ENCODE measurements at places on chromosomes 5 and 9.
A peak's percentile ranks its signal among the peaks of the same experiment; 100 is the strongest.

DNA sequence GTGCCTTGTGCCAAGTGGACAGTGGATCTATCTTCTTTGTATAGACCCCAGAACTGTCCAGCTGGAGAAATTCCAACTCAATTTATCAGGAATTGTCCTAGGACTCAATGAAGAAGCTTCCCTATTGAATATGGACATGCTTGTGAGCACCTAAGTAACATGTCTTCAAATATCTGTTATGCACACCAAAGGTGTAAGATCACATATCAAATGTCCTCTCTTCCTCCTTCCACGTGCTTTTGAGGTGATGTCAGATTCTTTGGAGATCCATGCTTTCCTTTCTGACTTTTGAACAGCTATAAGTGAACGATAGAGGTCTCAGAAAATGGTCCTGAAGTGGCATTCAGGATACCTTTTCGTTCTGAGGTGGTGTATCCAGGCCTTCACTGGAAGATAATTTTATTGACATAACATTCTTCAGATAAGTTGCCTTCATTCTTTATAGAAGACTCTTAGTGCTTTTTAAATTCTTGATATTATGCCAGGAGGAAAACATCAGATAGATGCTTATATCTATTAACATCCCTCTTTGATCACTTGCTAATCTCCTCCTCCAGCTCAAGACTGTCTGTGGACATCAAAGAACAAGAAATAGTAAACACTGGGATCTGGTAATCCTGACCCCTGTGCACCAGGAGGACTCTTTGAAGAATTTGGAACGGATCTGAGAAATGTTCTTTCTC lies 246.4 kb downstream of the SMARCA2 start:
- DNase-seq = no peak

GRCh38 chr9:36316611-36317317 lies 58.5 kb upstream of the GNE start:
- no peak for DNase-seq

DNA sequence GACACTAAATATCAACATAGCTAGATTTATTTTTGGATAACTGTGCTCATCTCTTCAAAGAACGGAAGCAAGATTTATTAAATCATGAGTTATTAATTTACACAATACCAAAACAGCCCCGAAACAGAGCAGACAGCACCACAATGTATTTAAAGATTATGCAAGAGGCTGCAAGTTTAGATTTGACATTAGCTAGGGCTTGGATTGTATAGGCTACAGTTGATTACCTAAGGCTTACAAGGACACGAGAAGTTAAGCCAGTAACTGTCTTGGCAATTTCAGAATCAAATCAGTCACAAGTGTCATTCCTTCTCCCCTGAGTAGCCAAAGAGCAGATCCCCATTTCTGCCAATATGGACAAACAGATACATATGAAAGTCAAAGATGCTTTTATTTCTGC lies 152.6 kb downstream of the MED27 start:
- DNase-seq = no peak

DNA sequence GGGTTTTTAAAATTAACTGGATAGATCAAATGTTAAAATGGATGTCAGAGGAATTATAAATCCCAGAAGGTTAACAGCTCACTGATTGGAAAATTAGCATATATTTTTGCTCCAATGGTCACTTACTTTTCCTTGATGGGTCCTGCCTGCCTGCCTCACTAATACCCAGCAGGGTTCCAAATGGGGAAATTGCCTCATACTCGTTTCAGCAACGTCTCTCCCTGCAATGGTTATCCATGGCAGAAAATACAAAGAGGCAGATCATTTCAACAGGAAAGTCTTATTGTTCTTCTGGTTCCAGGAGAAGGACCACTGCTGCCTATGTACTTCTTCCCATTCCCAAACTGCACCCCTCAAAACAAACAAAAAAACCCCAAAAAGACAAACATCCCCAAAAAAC lies 71.3 kb downstream of the ERP44 start:
- DNase-seq = no peak

DNA sequence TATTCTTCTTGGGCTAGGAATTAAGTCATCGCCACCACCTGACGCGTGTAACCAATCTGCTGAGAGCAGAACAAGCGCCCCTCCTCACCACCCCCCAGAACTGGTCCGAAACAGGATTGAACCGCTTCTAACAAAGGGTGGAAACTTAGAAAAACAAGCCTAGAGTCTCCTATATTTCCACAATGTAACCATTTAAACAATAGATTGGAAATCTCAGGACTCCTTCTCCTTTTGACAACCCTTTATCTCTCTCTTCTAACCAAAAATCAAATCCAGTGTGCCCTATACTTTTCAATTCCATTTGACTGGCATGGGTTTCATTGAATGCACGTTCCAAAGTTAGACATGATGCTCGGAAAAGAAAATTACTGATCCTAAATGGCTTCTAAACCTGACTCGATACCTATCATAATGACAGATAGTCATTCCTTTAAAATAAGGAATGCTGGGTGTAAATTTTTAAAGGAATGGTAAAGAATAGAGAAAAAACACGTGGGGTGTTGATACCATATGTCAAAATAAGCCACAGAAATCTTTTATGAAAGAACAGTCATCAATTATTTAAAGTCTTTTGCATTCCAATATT lies 1.2 kb downstream of the ARRDC3 start:
- peak; percentile 74 for DNase-seq

DNA sequence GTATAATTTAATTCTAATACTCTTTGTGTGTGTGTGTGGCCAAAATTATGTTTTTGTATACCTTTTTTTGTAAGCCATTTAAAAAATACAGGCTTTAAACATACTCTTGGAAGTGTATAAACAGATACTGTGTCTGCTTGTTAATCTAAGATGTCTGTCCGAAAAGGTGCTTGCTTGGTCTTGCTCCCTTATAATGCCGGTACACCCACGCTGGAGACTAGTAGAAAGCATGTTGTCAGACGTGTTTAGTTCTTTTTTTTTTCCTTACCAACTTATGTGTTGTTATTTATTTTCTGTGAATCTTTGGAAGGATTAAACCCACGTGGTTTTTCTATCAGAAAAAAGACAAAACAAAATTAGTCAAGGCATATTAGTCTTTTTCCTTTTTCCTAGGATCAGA lies 9.5 kb downstream of the GAPVD1 start:
- DNase-seq = no peak

- DNase-seq = peak; percentile 75
These were observed 5.8 kb upstream of the TRIM41 start for GRCh38 chr5:181217111-181217802.

- no peak for DNase-seq
These were observed 37.3 kb downstream of the PIP5K1B start for GRCh38 chr9:68742333-68742730.

- no peak for DNase-seq
These were observed 16.0 kb upstream of the SARDH start for GRCh38 chr9:133754187-133754586.

- no peak for DNase-seq
These were observed 724 bp downstream of the NDUFS6 start for GRCh38 chr5:1801967-1802295.

DNA sequence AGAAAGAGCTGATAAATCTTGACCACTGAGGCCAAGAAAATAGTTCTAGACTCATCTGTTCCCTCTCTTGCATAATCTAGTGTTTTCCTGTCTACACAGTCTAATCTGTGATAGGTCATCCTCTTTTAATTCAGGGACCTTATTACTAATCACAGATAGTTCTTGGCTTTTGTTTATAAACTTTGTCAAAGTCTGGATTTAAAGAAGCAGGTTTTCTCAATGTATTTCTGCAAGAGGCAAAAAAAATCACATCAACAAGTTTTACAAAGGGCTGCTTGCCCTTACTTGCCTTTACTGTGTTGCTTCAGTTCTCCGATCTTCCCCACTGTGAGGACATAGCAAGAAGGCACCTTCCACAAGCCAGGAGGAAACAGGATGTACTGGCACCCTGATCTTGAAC lies 43.9 kb upstream of the MTAP start:
- no peak for DNase-seq

- DNase-seq = no peak
These were observed 194.8 kb upstream of the SLC30A5 start for GRCh38 chr5:68898951-68899471.

GRCh38 chr5:102996011-102996575 lies 123.8 kb downstream of the GIN1 start:
- DNase-seq = no peak

DNA sequence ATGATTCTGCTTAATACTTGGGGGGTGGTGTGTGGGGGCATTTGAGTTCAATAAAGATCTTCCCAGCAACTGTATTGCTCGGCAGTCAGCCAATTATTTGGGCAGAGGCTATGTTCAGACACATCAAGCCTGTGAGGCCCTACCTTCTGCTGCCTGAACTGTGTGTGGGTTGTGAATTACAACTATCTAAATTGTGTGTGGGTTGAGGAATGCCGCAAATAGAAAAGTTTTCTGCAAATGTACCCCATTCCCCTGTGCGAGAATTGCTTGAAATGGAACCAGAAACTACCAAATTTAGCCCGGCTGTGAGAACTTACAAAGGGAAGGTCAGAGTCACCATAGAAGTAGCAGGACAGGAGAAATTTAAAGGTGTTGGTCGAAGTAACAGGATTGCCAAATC lies 360.0 kb upstream of the PIK3R1 start:
- no peak for DNase-seq

DNA sequence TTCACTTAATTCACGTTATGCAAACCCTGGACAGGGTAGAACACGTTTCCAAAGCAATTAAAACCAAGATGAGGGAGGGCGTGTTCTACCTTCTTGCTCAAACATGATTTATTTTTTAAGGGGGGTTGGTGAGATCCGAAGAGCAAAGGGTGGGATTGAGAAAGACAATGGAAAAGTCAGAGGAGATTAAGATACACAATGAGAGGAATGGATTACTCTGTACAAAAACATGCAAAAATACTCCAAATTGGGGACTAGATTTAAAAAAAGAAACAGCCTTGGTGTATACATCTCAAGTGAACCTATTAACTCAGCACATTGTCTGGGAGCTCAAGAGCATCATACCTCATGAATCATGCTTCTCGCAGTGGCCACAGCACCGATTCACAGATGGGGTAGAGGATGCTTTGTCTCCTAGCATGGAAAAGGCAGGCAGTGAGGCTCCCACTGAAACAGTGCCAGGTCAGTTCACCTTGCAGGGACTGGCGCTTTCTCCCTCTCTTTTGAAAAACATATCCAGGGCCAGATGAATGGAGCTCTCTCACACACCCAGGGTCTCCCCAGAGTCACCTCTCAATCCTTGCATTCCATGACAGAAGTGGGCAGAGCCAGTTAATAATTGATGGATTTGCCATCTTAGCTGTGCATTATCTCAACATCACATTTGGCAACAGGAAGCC lies 459.7 kb downstream of the BNC2 start:
- DNase-seq = no peak

GRCh38 chr9:70971723-70972122 lies 149.7 kb downstream of the TRPM3 start:
- DNase-seq = no peak

- no peak for DNase-seq
These were observed 29.7 kb downstream of the MEGF10 start for GRCh38 chr5:127320032-127320965.

- DNase-seq = no peak
These were observed 3.8 kb downstream of the RANBP17 start for GRCh38 chr5:170865622-170866021.

DNA sequence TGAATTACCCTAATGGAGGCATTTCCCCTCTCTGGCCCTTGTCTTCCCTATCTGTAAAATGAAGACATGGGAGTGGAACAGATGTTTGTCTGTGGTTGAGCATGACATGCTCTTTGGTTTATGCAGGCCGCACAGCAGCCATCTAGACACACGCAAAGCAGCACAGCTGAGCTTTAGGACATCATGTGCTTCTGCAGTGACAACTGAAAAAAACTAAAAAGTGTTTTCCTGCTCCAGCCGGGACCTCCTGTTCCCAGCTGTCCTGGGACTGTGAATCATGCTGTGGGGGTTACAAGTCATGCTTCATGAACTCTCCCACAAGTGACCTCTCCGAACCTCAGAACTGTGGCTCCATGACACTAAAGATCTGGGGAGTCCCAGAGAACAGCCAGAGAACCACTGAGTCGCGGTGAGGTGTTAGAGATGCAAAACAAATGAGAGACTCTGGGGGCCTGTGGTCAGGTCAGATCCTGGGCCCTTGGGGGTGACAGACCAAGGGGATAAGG lies 1.7 kb downstream of the SMIM3 start:
- peak; percentile 33 for DNase-seq

DNA sequence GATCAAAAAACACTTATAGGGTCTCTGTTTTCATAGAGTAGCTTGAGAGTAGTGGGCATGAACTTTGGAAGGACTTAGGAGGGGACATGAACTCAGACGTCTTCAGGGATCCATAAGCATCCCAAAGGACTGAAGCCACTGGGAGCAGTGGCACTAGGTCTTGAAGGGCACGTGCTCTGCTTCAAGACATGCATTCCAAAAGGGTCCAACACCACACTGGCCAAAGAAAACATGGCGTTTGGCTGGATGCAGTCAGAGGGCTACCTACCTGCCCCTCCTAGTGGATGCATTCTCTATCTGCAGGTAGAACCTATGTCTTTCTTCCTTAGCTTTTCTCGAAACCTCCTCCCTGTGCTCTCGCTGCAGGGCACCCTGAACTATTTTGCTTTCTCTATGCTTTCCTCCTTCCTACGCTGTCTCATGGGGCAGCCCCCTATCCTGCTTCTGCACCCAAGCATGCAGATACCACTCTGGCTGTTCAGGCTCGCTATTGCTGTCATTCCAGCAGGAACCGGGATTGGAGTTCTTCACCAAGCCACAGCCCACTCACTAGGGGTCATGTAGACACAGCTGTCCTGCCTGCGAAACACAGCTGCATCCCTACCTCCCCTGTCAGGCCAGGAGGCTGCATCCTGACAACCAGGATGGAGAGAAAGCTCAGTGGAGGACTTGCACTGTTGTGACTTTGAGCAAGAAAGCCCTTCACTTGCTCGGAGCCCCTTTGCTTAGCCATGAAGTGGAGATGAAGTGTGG lies 11.9 kb downstream of the FAM240B start:
- DNase-seq = no peak

DNA sequence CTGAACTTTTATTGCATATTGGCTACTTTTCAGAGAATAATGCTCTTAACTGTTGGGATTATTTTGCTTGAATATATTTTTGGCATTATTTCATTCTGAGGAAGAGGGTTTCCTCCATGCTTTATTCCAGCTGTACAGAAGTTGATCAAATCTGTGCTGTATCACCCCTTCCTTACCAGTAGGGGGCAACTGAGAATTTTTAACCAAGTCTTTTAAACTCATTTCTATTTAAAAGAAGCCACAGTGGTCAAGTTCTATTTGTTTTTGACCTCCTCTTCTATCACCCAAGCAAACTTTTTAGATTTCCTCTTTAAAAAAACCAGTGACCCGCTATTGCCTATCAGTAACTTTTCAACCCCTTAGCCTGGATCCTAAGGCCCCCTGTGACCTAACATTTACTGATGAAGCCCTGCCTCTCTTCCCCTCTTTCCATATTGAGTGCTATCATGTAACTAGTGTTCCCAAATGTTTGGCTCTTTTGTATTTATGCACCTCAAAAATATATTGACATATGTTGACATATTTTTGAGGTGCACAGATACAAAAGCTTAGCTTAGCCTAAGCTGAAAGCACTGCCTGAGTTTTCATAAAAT lies 80.6 kb downstream of the FBXO4 start:
- DNase-seq = no peak

All from stimulated activated naive CD8-positive, alpha-beta T cell treated with anti-CD3 and anti-CD28 coated beads, Interleukin-15, amount 100 ng/mL, for 72 hours (primary cell).